ENCODE measurements at places on chromosomes 11 and 22.

DNA sequence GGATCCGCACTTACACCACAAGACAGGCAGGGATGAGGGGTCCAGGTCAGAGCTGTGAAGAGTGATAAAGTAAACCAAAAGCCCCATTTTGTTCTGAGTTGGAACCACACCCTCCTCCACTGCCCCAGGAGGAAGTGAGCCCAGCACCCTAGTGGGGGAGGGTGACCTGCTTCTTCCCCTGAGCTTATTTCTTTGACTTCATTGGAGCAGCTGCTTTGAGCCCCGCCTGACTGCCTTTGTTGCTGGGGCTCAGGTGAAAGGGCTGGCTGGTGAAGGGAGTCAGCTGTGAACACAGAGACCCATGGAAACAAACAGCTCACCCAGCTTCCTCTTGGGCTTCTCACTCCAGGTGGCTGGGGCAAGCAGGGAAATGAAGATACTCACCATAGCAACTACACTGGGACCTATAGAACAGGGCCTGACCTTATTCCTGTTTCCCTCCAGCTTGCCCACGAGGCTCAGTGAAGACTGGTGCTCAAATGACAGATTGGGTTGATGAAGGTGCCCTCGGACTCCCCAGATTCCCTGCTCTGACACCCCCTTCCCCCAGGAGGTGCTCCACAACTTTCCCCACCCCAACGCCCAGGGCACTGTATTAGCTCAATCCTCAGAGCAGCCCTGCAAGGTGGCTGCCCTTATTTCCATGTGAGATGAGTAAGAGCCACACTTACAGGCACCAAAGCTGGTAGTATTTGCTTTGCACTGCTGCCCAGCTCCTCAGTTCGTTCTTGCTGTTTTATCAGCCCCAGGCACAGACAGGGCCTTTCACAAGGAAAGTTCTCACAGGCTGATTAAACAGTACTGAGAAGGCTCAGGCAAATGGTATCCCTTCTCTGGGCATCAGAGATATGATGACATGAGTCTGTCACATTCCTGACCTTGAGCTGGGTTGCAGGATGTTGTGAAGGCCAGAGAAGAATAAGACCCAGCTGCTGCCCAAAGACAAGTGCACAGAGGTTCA is 2.4 kb downstream of the UCP2 start:
- no peak for DNase-seq

DNA sequence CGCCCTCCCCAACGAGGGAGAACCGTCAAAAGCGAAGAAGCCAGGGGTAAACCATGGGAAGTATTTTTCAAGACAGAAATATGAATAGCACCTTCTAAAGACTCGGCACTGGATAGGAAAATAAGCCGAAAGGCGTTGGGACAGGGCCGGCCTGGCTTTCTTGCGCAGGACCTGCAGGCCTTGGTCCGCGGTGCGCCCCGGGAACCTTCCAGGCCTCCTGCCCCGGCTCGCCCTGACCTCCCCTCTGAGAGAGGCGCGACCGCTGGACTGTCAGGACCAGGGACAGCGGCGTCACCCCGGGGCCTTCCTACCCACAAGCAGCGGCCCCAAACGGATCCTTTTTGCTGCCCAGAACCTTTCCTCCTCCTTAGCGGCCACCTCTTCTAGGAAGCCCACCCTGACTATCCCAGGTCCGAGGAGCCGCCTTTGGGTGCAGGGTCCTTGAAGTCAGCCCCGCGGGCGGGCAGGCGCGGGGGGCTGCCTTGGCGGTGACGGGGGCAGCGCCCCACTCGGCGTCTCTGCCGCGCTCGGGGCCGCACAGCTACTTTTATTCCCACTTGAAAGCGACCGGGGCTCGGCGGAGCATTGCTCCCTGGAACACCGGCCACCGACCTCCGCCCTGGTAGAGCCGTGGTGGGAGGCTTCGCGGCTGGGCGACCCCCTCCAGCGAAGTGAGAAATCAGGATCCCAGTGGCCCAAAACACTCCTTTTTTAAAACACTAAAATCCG is 650 bp upstream of the MAPK11 start:
- DNase-seq: peak; percentile 1

- no peak for DNase-seq
These were observed 218.4 kb downstream of the ADAMTS15 start for GRCh38 chr11:130666781-130667251.

DNA sequence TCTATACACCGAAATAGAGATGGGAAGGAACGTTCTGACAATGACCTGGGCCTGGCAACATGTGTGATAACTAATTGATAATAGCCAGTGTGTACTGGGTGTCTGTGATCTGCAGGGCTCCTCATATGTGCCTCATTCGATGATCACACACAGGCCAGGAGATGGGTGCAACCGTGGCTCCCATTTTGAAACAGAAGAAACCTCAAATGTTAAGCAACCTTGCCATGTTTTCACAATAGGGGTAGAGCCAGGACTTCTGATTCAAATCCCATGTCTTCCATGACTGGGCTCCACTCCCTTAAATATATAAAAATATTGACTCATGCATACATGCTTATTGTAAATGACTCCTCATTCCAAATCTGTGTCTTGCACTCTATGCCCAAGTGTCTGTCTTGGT is 11.1 kb downstream of the APOL3 start:
- no peak for DNase-seq

- no peak for DNase-seq
These were observed 10.2 kb downstream of the SLC35F2 start for GRCh38 chr11:107848345-107848744.

DNA sequence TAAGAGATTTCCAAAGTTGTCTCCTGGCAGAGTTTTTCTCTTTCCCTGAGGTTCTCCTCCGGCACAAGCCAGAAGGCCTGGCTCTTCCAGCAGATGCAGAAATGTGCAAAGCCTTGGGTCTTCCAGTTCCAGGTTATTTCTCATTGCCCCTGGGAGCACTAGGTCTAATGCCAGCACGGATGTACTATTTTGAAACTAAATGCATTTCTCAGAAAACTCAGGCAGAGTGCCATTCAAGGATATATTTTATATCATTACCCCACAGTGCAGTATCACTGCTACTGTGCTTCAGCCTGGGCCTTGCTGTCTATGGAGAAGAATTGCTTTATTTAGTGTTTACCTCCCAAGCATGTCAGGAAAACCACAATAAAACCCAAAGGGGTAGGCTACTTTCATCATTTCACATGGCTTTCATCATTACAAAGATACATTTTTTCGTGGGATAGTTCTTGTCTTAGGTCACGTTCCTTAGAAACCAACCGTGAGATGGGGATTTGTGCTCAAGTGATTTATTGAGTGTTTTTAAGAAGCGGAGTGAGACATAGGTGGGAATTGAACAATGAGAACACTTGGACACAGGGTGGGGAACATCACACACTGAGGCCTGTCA is 22.4 kb upstream of the FZD4 start:
- no peak for DNase-seq

- DNase-seq: no peak
These were observed 648.8 kb downstream of the METTL15 start for GRCh38 chr11:28756977-28757376.

GRCh38 chr22:31286360-31287255 is 5.7 kb downstream of the PIK3IP1 start:
- DNase-seq: no peak

DNA sequence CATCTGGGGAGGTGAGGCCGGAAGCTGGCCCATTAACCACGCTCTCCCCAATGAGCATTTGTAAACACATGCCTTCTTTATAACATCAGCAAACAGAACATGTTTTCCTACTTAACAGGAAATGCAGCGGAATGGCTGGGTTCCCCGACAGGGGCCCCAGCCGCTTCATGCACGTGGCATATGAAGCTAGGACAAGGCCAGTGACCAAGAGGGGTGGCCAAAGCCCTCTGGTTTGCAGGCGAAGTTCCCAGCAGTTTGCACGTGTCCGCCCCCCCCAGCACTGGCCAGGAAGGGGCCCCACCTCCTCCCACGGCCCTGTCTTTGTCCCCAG is 38.7 kb upstream of the LINC01488 start:
- no peak for DNase-seq

- peak; percentile 71 for DNase-seq
These were observed 19.7 kb downstream of the ALX4 start for GRCh38 chr11:44290208-44290607.

DNA sequence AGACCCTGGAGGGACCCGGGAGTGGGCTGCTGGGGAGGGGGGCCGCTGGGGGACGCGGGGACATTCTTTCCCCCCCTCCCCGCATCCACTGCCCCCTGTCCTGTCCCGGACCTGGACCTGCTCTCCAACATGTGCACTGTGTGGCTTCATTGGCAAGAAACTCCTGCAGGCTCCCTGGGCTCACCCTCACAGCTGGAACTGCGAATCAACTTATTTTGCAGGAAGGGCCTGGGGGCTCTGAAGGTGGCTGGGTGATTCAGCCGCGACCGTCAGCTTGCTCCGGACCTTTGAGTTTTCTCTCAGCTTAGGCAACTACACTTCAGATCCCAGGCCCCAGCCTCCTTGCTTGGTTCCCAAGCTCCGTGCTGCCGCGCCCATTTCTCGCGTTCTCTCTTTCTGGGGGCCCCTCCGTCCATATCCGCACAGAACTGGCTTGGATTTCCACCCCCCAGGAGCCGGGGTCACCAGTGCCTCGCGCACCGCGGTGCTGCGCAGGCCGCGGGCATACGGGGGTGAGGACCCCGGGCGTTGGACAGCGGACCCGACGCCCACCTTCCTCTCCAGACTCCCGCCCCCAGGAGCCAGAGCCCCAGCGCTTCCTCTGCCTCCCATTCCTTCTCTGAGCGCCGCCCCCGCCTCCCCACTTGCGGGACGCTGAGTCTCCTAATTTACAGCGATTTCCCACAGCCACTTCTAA is 471 bp upstream of the AHNAK start:
- no peak for DNase-seq

DNA sequence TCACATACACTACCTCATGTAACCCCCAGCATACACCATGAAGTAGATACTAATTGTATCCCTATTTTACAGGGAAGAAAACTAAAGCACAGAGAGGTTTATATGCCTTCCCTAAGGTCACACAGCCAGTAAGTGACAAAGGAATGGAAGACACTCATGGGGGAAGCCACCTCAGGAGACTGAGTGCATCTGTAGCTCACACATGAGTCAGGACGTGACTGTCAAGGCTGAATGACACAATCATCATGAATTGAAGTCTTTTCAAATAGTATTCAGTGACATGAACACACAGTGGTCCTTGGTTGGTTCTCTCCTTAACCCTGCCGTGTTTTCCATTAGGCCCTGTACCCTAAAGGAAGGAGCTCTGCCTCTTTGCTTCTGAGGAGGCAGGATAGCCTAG is 463.0 kb downstream of the NTM start:
- no peak for DNase-seq

GRCh38 chr11:66868726-66869566 is 12.1 kb downstream of the LRFN4 start:
- DNase-seq: no peak

- no peak for DNase-seq
These were observed 120.1 kb downstream of the PARVA start for GRCh38 chr11:12497431-12497830.

GRCh38 chr11:61058583-61059259 is 43.6 kb upstream of the CD5 start:
- DNase-seq: no peak

- no peak for DNase-seq
These were observed 100.6 kb downstream of the WNT7B start for GRCh38 chr22:45876136-45877035.

DNA sequence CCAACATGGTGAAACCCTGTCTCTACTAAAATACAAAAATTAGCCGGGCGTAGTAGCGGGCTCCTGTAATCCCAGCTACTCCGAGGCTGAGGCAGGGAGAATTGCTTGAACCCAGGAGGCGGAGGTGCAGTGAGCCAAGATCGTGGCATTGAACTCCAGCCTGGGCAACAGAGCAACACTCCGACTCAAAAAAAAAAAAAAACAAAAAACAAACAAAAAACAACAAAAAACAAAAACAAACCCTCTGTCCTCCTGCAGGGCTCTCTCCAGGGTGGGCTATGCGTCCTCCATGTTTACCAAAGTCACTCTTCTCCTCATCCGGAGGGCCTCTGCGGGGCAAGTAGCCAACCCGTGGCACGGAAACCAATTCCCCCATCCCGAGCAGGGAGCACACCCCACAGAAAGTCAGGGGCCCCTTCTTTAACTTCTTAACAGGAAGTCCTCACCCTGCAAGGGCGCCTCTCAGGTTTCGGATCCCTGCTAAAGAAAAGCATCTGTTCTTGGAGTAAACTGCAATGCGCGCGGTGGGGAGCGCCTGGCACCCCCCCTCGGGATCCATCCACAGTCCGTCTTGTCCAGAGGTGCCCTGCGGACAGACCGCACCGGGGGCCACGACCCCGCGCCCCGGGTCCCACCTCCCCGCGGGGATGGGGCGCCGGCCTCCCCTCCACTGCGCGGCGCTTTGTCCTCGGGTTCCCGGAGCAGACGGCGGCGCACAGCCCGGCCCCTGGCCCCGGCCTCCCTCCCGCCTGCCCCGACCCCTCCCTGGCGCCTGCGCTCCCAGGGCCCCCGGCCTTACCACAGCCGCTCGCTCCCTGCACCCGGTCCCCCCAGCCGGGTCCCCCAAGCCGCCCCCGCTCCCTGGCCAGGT is 712 bp downstream of the CERK start:
- no peak for DNase-seq

- no peak for DNase-seq
These were observed 11.8 kb upstream of the PLAAT2 start for GRCh38 chr11:63574856-63575602.

GRCh38 chr22:46646531-46647215 is 26.5 kb downstream of the GRAMD4 start:
- no peak for DNase-seq

GRCh38 chr22:37716708-37717107 is 19.9 kb downstream of the TRIOBP start:
- no peak for DNase-seq

DNA sequence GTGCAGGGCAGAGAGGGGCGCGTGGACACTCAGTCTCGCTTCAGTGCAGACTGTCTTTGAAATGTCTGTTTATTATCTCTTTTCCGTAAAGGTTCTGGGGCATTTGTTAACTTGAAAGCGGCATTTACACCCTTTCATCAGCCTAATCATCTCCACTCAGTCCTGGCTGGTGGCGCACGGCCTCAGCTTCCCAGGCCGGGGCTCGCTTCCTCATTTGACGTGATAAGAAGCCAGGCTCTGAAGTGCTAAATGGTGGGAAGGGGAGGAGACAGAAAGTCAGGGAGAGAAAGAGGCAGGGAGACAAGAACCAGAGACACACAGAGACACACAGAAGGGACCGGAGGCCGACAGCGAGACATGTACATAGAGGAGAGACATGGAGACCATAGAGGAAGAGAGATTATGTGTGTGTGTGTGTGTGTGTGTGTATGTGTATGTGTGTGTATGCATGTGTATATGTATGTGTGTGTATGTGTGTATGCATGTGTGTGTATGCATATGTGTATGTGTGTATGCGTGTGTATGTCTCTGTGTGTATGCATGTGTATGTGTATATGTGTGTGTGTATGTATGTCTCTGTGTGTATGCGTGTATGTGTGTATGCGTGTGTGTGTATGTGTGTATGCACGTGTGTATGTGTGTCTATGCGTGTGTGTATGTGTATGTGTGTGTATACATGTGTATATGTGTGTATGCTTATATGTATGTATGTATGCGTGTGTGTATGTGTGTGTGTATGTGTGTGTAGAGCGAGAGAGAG is 101.5 kb downstream of the ST3GAL4 start:
- no peak for DNase-seq
